ENCODE measurements at places on chromosomes 11 and 22. TPM values are rescaled to one million over a fixed set of nuclear protein-coding genes. Genes with fewer than 3 reads are reported as not detected.

The CBLIF gene
- total RNA-seq: not detected

The GAB4 gene
- 3.4 TPM for total RNA-seq

The RGL4 gene
- not detected for total RNA-seq

The OR8D4 gene
- 1.5 TPM for total RNA-seq

The STX3 gene
- 58.5 TPM for total RNA-seq

The TMPRSS4 gene
- 6.4 TPM for total RNA-seq

The APOBEC3B gene
- total RNA-seq: 0.91 TPM

The RSF1 gene
- 46.2 TPM for total RNA-seq

The SC5D gene
- 86.6 TPM for total RNA-seq

The YPEL4 gene
- total RNA-seq: 0.46 TPM

The OR5P2 gene
- 0.91 TPM for total RNA-seq

The MTMR2 gene
- total RNA-seq: 37.7 TPM
